ENCODE measurements at places on chromosomes 11 and 22.

DNA sequence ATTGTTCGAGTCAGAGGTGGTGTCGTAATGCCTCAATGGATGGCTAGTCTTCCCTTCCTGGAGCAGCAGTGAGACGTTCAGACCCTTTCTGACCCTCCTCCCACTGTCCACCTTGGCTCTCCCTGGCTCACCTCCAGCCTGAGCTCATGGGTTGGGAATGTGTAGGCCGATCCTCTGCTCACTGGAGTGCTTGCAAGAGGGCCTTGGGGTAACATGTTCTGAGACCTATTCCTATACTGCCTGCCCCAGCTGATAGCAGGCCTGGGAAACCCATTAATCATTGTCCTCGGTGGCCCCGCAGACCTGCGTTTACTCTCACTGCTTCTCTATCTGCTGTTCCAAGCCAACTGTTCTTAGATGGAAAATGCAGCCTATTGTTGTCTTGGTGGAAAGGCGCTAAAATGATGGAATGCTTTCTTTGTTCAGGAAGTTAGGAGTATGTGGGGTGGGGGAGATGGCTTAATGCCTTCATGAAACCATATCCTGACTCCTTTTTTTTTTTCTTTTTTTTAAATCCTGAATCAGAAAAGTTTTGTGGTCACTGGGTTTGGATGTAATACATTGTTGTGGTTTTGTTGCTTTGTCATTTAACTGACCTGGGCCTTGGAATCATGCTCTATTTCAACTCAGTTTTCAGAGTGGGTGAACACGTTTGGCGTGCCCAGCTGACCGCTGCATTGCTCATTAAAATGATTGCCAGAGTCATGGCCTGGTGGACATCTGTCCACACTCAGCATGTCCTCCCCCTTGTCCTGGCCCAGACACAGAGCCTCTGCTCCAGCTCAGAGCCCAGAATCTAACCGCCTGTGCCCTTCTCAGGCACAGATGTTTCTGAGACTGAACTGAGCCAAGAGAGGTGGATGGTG is 72.5 kb downstream of the MICAL2 start:
- DNase-seq: no peak

- DNase-seq: peak; percentile 50
These were observed 20.2 kb downstream of the FADS3 start for GRCh38 chr11:61871158-61871597.

DNA sequence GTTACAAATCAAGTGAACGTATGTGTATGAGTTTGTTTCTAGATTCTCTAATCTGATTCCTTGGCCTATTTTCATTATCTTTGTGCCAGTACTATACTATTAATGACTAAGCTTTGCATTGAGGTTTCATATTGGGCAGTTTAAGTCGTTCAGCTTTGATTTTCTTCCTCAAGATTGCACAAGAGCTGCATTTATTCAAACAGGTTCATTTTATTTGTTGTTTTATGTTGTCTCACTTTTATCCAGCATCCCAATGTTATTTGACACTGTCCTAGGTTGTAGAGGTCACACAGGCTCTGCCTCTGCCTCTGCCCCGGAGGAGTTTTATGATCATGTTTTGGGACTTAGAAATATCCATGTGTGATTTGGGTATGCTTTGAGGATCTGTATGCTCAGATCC is 79.8 kb downstream of the TEAD1 start:
- no peak for DNase-seq

GRCh38 chr11:32003335-32003734 is 87.5 kb upstream of the RCN1 start:
- no peak for DNase-seq

- DNase-seq: no peak
These were observed 22.4 kb downstream of the SIK2 start for GRCh38 chr11:111624608-111625007.

GRCh38 chr11:113942256-113942655 is 32.7 kb upstream of the HTR3A start:
- no peak for DNase-seq

- DNase-seq: no peak
These were observed 63.3 kb downstream of the FBLN1 start for GRCh38 chr22:45565973-45566372.

DNA sequence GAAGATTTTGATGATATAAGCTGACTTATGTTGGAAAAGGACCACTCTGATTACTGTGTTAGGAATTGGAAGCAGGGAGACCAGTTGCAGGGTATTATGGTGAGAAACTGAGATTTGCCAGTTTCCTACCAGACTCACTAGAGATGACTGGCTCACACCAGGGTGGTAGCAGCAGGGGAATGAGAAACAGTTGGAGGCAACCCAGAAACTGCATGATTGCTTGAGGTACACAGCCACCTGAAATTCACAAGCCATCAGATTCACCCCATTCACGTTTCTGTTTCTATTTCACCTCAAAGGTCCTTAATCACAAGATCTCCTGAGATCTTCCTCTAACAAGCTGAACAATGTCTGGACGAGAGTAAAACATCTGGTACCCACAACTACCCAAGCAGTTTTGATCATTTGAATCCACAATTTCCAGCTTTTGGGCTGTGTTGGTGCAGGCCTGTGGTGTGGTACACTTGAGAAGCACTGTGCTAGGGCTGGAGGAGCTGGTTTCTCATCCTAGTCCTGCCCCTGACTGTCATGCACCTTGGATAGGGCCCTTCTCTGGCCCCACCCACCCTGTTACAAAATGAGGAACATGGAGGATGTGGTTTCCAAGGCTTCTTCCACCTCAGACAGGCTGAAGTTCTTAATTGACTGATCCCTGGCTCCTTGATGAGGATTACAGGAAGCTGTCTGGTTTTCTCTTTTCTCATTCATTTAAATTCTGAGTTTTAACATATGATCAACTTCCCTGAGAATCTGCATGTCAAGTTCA is 233.4 kb downstream of the INSC start:
- no peak for DNase-seq

- peak; percentile 39 for DNase-seq
These were observed 32.2 kb downstream of the ART5 start for GRCh38 chr11:3609416-3610265.

DNA sequence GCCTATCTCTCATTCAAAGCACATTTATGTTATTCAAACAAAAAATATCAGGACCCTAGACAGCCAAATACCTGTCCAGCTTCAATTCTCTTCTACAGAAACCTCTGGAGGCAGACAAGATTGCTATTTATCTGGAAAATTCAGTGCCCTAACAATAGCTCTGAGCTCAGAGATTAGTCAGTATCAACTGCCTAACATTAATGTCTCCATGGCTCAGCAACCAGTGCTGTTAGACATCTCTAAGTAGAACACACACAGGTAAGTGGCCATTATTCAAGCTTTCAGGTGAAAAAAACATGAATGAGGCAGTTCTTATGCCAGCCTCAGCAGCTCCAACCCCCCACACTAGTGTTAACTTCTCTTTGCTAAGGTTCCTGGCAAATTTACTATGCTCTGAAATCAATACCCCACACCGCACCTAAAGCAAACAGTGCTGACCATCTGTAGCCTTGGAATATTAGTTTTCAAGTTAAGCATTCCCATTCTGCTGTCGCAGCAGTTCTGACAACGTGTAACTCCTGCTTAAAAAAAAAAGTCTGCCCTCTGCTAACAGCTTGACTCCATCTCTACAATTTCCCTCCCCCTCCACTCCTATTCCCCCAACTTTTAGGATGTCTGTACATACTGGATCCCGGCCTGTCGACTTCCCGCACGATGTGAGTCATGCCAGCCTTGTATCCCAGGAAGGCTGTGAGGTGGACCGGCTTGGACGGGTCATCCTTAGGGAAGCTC is 1.5 kb downstream of the RPL3 start:
- no peak for DNase-seq

GRCh38 chr11:78415338-78415737 is 2.3 kb downstream of the GAB2 start:
- no peak for DNase-seq

DNA sequence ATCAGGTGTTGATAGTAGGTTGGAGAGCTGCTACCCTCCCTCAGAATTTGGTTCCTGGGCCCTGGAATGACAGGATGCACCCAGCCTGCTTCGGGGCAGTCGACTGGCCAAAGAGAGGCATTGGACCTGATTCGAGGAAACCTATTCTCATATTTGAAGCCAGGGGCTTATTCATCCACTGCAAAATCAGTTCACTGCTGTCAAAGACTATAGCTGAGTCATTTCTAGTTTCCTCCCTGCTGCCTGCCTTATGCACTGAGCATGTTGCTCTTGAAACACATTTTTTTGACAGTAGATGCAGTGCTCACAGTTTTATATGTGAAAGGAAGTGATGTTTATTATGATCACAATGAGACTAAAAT is 565.4 kb downstream of the ETS1 start:
- DNase-seq: no peak

GRCh38 chr11:35602160-35602793 is 16.0 kb upstream of the FJX1 start:
- DNase-seq: no peak

GRCh38 chr11:6927030-6927617 is 898 bp downstream of the ZNF215 start:
- DNase-seq: no peak

- no peak for DNase-seq
These were observed 9.9 kb upstream of the CELSR1 start for GRCh38 chr22:46547179-46547882.

GRCh38 chr11:62449451-62449851 is 30.6 kb downstream of the SCGB1A1 start:
- no peak for DNase-seq

GRCh38 chr11:126722956-126723664 is 277.5 kb downstream of the KIRREL3 start:
- no peak for DNase-seq

- no peak for DNase-seq
These were observed 6.0 kb downstream of the ANKK1 start for GRCh38 chr11:113393501-113393985.

GRCh38 chr22:44353041-44353440 is 40.3 kb upstream of the SHISAL1 start:
- no peak for DNase-seq

DNA sequence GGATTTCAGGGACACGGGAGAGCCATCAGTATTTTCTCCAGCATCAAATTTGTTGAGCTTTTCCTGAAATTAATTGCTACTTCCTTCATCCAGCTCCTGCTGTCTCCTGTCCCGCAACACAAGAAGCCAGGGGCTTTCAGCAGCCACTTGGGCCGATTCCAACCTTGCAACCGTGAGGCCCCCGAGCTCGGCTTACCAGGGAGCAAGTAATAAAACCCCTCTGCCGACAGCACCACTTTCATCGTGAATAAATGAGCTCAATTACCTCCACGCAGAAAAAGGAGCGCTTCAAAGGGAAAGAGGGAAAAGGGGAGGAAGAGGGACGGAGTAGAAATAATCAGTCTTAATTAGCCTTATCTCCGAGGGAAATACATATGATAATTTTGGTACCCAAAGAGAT is 76.6 kb downstream of the CELSR1 start:
- DNase-seq: no peak

DNA sequence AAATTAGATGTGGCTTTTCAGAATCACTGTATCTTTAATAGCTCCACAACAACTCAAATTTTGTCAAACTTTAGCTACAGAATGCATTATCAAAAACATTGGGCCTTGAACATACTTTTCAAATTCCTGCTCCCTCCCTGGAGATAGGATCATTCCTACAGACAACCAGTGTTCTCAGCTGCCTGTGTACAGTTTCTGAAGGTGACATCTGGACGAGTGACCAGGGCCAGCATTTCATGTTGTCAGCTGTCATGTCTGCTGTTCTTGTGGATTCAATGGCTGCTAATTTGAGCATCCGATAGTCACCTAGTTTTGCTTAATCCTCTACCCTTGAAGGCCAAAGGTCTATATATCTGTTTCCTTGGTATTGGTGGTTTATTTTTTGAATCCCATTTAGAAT is 188.2 kb downstream of the DBX1 start:
- DNase-seq: no peak

DNA sequence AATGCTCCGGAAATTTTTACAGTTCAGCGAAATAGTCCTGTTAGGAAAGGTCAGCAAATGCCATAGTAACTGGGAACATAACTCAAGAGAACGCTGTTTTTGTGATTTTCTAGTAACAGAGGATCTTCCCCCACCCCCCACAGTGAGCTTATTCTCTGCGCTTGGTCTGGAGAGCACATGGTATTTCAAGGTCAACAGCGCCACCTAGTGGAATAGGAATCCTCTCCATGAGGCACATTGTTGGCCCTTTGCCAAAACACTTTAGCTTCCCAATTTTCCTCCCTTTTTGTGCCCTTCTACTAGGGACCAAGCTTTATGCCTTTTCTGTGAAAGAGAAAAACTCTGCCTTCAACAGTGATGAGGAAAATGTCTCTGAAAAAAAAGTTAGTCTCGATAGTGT is 13.2 kb upstream of the OR4C12 start:
- peak; percentile 1 for DNase-seq

DNA sequence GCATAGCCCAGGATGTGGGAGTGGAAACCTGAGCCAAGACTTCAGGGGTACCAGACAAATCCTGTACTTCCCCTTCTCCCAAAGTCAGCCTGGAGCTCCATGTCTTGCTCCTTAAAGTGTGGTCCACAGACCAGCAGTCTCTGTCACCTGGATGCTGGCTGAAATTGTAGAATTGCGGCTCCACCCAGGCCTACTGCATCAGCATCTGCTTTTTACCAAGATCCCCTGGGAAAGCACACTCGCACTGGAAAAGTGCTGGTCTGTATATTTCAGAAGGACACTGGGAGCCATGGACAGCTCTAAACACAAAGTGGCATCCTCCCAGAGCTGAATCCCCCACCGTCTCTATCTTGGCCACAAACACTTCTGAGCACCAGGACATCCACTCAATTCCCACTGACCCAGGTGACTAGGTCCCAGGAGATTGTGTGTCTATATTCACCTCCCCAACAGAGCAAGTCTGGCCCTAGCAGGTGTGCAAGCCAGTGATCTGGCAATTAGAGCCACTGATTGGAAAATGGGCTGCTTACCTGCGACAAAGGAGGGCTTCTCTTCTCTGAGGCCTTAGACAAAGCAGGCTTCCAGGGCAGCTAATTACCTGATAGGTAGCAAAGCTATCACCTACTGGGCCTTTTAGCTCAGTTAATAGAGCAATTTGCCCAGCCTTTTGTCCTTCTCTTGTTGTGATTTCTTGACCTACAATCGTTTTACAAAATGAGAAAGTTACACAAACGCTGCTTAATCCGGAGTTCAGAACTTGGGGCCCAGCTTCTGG is 443.3 kb downstream of the MN1 start:
- DNase-seq: no peak

DNA sequence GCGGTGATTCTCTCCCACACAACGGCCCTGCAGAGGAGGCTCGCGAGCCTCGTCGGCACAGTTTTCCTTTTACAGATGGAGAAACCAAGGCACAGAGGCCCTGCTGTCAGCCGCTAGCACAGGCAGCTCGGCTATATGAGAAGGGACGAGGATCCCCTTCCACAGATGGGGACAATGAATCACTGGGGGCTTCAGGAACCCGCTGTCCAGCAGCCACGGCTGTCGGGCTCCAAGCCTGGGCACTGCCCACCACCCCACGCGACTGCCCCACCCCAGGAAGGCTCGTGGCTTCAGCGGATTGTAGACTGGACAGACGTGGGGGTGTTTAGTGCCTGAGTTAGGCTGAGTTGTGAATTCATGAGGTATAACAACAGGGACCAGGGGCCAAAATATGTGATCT is 17.2 kb upstream of the FGF3 start:
- DNase-seq: no peak

GRCh38 chr22:25051073-25051472 is 98.6 kb downstream of the KIAA1671 start:
- DNase-seq: no peak

Measured in naive thymus-derived CD4-positive, alpha-beta T cell (primary cell).